ENCODE measurements at places on chromosomes 6 and 20. TPM values are rescaled to one million over a fixed set of nuclear protein-coding genes. Genes with fewer than 3 reads are reported as not detected.

DNA sequence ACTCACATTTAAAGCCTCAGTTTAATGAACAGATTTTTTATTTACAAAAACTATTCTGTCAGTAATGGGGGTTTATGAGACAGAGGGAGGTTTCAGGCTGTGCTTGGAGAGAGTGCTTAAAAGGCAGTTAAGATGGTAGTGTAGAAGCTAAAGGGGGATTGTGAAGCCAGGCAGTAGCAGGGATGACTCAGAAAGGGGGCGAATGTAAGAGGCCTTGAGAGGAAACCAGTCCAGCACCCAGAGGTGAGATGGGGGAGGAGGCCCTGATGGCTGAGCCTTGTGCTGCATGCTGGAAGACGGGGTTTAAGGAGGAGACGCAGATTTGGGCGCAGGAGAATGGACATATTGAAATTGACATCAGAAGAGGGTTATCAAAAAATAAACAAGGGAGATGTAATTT, 6.6 kb upstream of the SERPINB9 start:
- no peak for DNase-seq

- no peak for DNase-seq
Observed at GRCh38 chr6:2684103-2684749, 66.5 kb downstream of the MYLK4 start.

GRCh38 chr20:61030130-61030529, 221.9 kb upstream of the CDH4 start:
- DNase-seq, result no peak

- DNase-seq, result peak; percentile 69
Observed at GRCh38 chr20:6583134-6583738, 184.2 kb upstream of the BMP2 start.

Gene LAMA4
- total RNA-seq, result 15.9 TPM

Gene TINAG
- total RNA-seq, result 28.1 TPM

Gene ADGB
- total RNA-seq, result 2.2 TPM
